ENCODE measurements at places on chromosomes 12 and 14.
A peak's percentile ranks its signal among the peaks of the same experiment; 100 is the strongest.

DNA sequence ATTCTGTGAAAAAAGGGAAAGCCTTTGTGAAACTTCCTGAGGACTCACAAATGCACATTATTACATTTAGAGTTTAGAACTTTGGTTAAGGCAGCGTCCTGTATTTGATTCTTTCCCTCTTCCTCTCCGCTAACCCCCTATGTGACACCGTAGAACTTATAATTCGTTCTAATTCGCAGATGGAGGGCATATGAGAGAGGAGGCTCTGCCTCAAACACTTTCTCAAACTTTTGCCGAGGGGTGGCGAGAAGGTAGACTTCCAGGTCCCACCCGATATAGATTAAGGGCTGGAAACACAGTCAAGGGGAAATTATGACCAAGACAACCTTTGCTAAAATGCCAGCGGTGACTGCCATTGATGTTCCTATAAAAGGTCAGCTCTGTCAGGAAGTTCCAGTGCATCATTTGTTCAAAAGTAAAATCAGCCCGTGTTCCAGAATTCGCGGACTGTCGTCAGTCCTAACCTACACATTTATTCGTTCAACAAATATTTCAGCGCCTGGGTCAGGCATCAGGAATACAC, 904 bp upstream of the PAPOLA start:
- no peak for DNase-seq

DNA sequence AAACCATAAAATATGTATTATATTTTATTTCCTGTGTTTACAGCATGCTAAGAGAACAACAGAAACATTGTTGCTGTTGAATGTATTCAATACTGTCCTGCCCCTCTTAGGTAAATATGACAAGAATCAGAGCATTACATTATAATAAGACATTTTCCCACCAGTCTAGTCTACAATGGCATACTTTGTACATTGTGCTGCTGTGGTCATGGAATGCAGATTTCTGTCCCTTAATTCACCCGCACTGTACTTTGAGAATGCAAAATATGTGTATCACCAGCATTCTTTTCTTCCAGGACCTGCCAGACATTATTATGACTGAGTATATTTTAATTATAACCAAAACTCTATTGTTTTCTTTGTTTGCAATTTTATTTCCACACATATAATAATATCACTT, 16.5 kb upstream of the OR10AD1 start:
- no peak for DNase-seq

- peak; percentile 57 for DNase-seq
These were observed 42.2 kb upstream of the MANSC4 start for GRCh38 chr12:27822076-27822712.

GRCh38 chr12:113285679-113286610, 49.0 kb downstream of the SLC8B1 start:
- DNase-seq = no peak

DNA sequence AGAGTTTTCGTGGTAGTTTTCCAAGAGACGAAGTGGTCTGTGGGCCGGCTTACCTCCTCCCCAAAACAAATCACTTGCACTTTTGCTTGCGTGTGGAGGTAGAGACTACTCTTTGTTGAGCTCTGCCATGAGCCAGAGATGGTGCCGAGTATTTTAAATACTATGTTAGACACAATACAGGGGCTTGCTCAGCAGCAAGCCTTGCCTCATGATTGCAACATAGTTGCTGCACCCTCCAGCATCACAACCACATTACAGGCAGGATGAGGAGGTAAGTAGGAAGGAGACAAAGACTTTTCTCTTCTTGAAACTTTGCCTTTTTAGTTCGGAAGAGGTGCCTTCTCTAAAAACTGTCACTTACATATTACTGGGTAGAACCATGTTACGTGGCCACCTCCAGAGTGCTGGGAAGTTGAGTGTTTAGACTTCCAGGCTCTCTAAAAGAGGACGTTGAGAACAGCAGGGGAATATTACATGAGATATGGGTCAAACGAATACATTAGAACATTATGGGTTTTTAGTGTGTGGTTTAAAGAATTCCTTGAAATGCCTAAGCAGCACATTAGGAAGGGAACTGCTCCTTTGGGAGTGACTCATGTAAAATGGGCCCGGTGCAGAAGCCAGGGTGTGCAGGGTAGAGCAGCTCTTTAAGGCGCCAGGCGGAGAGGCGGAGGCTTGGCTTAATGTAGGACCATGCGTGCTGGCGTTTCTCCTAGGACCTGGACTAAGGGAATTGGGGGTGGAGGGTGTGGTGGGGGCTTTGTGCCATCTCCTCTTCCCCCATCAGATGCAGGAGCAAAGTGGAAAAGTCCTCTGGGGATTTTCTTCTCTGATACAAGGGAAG, 110.6 kb upstream of the PRMT8 start:
- DNase-seq = no peak

- DNase-seq = no peak
These were observed 96.7 kb downstream of the IRF2BPL start for GRCh38 chr14:76931631-76932402.

- no peak for DNase-seq
These were observed 3.2 kb downstream of the CATSPERB start for GRCh38 chr14:91728616-91729183.

DNA sequence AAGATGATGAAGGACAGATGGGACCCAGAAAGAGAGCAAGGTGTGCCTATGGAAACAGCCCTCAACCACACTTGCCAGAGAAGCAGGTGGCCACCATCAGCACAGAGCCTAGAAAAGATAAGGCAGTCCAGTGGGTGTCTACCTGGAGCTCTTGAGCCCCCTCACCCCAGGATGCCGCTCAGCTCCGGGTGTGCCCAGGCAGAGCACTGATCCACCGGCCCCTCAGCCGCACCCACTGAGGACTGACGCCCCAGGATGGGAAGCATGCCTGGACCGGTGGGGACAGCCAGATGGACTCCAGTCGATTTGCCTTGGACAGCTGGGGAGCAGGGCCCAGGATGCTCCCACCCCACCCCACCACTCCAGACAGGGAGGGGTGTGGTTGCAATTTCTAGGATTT, 15.1 kb upstream of the ZFP36L1 start:
- DNase-seq = no peak

DNA sequence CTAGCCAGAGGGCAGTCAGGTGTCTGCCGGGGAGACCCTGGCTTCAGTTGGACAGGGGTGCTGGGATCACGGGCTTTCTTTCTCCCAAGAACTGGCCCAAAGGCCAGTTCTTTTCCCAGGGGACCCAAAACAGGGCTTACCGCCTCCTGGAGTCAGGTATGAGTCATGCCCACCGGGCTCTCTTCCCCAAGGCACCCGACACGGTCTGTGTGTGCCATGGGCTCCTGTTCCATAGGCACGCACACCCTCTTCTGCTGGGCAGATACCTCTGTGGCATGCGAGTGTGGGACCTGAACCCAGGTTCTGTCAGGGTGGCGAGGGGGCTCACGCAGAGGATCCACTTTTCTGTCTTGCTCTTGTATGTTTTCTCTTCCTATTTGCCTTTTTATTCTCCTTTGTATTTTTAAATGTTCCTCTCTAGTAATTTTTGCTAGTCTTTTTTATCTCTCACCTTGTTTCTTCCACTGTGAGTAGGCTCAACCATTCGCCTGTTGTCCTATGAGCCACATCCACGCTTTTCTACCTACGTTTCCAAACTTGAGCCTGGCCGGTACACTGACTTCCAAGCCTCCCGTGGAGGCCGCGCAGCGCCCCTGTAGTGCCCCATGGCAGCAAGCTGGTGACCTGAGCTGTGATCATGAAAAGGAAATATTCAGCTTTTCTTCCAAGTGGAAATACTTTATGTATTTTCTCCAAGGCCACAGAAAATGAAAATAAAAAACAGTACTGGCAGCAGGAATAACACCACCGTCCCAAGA, 362.2 kb downstream of the CACNA1C start:
- no peak for DNase-seq

DNA sequence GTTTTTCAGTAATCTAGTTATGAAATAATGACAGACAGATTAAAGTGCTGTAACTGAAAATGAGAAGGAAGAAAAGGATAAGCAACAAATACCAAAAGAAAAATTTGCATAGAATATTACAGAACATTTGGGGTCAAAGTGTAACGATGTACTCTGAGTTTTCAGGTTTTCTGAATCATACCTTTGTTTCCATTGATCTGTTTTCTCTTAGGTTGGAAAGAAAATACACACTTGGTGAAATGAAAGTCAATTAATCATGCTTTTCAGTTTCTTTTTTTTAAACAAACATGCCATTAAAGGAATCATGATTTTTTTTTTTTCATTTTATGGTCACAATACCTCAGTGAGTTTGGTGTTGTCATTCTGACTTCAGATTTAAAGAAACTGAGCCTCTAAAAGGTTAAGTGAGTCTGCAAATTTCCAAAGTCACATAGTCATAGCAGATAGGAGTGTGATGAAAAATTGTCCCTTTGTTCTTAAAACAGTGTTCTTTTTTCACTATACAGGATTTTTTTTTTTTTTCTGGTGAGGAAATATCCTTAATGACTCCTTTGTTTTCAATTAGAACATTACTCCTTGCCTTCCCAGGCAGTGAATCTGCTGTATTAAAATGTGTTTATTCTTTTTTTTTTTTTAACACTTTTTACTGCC, 35.9 kb upstream of the PZP start:
- no peak for DNase-seq

GRCh38 chr12:120943482-120943881, 34.9 kb upstream of the HNF1A start:
- no peak for DNase-seq

GRCh38 chr14:81728447-81728846, 194.8 kb upstream of the SEL1L start:
- DNase-seq = no peak

DNA sequence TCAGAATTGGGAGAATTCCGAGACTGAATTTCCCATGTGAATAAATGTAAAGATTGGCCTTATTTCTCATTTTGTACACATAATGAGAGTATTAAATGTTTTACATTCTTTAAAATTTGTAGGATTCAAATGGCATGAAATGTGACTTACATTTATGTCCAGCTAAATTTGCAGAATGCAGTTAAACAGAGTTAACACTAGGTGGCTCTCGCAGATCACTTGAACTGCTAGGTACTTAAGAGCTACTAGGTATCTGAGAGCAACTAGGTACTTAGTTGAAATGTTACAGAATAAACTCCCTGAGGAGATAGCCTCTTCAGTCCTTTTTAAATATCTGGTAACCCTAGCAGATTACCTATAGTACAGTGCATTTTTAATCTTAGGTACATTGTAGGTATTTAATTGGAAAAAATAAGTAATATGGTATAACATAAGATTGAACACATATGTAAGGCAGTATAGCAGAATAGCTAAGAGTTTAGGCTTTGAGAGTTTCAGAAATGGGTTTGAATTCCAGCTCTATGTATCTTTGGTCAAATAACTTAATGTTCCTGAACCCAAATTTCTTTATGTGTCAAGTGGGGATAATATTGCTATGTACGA, 73.8 kb downstream of the KIAA0586 start:
- peak; percentile 72 for DNase-seq

DNA sequence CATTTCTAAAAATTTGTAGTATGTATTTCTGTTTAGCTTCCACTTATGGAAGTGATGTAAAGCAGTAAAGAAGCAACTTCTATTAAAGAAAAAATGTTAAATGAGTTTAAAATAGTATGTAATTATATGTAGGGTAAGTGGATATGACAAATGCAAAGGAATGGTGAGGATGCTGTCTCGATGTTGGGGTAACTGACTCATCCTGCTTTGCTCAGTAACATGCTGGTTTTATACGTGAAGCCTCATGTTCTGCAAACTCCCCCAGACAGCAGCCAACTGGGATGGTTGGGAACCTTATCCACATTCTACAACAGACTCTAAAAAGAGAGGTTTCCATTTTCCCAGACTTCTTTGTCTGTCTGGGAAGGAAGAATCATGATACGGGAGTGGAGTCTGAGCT, 1006.4 kb upstream of the TMEM132C start:
- no peak for DNase-seq

- no peak for DNase-seq
These were observed 99.6 kb downstream of the RIN3 start for GRCh38 chr14:92613008-92613658.

DNA sequence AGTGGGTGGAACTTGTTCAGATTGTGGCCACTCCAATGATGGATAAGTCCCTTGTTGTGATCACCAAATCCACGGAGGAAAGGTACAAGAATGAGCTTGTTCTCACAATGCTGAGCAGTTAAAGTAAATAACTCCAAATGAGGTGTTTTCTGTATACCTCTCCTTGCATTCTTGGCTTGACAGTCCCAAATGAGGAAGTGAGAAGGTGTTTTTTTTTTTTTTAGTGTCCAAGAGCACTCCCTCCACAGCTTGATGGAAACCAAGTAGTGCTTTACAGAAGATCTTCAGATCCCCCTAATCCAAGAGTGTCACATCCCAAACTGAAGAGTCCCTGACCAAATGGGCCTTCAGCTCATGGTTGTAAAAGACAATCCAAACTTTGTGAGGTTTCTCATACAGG, 153.6 kb downstream of the ATP23 start:
- DNase-seq = no peak

DNA sequence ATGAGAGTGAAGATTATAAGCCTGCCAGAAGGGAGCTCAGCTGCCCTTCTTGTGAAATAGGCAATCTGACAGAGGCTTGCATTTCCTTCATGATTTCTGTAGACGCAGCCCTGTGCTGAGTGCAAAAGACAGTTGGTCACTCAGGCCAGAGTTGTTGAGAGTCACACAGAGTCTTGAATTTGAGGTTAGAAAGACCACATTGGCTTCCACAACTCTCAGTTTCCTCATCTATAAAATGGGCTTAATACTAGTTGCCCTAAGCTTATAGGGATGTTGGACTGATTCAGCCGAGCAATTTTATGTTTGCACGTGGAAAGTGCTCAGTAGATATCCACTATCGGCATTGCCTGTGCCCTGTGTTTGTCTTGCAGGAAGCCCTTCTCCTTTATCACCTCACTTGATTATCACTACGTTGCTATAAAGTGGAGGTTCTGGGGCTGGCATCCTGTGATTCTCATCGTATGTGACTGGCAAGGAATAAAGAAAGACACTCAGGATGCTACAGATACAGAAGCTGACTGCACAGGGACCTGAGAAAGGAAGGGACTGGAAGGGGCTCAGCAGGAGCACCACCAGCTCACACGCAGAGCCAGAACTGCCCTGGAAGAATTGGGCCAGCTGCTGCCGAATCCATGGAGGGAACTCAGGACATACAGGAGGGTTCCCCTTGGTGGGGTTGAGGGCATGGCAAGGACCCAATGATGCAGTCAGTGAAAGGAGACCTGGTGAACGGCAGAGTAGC, 19.8 kb upstream of the SERPINA4 start:
- DNase-seq = no peak

DNA sequence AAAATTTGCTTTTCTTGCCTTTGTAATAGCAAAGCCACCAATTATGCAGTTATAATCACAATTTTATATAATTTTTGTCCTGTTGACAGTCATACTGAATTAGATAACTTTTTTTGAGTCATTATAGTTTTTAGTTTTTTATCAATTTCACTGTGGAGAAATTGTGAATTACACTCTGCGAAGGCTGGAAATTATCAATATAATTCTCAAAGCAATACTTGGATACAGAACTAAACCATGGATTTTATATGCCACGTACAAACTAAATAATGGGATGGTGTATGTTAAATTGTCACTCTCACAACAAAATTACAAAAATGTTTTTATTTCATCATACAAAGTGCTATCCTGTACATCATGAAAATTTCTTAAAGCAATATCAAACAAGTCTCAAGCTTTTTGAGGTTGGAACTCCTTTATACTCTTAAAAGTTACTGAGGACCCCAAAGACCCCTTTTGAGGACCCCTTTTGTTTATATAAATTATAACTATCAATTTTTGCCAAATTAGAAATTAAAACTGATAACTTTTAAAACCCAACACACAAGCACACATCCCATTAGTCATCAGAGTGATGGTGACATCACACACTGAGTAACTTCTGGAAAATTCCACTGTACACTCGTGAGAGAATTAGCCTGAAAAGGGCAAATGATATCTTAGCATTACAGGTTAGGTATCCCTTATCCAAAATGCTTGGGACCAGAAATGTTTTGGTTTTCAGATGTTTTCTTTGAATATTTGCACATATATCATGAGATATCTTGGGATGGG, 19.8 kb upstream of the AQP2 start:
- no peak for DNase-seq

Measured in AG04450 (cell line).